ENCODE measurements at places on chromosomes 11 and 22.

GRCh38 chr11:8871962-8872361 is 39.0 kb upstream of the AKIP1 start:
- no peak for DNase-seq

DNA sequence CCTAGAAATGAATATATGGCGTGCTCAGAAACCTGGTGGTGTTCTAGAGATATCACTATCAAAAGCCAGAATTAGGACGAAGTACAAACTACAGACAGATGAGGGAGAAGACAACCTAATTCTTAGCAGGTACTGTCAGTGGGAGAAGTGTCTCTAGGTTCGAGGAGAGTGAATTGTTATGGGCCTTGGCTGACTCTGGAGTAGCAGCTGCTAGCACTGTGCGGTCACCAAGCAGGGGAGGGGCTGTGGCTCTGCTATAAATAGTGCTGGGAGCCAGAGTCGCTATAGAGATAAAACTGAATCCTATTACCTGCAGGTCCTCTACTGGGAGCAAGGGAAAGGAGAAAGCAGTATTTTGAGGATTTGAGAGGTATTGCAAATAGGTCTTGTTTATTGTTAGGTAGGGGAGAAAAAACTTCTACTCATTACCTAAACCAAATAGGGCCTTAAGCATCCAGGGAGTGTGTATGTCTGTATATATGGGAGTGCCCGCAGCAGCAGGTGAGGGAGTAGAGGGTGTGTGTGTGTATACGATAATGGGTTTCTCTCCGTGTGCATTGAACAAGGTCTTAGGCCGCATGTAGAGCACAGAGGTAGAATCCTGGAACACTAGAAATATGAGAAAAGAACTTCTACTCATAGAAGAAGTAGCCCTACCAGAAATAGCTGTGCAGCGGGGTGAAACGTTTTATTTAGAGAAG is 2.2 kb downstream of the MADD start:
- no peak for DNase-seq

GRCh38 chr11:78187366-78188285 is 800 bp downstream of the KCTD21 start:
- peak; percentile 48 for DNase-seq

DNA sequence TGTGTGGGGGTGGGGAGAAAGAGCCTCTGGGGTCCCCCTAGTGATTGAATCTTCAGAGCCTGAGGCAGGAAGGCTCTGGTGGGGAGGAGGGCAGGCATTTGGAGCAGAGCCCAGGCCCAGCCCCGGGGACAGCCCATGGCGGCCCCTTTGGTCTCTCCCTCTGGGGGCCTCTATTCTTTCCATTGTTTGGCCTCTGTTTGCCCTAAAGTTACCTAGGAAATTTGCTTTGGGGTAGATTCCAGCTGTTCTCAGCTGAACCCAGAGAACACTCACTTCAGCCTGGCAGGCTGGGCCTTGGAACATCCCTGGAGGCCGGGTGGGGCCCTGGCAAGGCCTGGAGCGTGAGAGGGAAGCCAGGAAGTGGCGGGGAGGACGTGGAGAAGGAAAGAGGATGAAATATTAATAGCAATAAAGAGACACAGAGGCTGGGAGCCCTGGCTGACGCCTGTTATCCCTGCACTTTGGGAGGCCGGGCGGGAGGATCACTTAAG is 22.9 kb upstream of the A4GALT start:
- DNase-seq, result no peak

DNA sequence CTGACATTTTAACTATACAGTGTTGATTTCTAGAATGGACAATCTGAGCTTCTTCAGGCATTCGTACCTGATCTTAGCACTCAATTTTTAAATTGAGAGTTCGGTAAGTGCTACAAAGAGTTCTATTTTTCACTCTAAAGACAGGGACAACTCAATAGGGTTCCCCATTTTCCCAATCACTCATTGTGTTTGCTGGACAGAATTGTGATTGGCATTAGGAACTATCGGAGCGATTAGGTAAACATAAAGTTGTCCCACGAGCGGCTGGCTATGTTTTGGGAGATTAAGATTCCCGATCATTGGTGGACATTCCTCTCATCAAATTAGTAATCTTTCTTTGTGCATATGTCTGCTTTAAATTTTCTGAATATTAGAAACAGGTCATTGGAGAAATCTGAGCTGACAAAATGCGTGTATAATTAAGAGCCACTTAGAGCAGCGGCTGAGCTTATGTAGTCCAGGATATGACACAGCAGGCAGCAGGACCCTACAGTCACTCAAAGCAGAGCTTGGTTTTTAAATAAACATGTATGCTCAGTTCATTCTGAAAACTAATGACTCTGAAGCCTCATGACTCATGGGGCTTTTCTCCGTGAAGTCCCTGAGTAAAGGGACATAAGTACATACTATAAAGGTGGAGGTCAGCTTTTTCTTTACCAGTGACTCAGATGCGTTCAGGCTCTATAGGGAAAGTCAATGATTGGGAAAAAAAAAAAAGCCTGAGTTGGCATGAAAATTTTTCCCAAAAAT is 109.4 kb downstream of the GRIA4 start:
- no peak for DNase-seq

DNA sequence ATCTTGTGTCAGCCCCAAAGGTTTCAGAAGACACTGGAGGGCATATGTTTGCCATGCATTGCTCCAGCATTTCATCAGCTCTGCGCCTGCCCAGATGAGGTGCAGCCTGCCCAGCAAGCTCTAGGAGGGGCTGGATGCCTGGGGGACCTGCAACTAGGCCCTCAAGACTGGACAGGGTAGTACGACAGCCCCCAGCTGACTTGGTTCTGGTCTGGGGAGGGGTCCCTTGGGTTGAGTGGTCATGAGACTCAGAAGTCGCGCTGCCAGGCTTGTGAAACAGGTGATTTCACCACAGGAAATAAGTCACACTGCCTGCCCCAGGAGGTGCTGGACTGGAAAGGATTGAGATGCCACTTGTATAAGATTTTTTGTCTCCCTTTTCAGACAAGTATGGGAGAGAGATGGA is 23.4 kb downstream of the TPBGL start:
- no peak for DNase-seq

GRCh38 chr11:12232160-12232559 is 121.8 kb downstream of the MICAL2 start:
- no peak for DNase-seq

GRCh38 chr11:115637599-115638241 is 133.5 kb upstream of the CADM1 start:
- no peak for DNase-seq

GRCh38 chr11:123507043-123507442 is 77.0 kb downstream of the GRAMD1B start:
- no peak for DNase-seq

GRCh38 chr11:118139578-118139977 is 13.0 kb downstream of the SCN4B start:
- no peak for DNase-seq

DNA sequence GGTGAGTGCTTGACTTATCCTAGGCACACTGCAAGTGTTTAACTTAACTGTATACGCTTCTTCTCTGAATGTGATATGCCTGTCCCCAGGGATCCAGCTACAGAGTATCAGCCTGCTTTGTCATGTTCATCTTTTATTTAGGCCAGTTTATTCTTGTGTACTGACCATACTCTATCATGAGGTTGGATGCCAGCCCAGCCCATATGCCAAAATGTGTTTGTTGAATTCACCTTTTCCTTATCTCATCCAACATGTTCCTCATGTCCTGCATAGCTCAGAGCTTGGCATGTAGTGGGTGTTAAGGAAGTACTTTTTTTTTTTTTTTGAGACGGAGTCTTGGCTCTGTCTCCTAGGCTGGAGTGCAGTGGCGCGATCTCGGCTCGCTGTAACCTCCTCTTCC is 116.2 kb downstream of the NCAM1 start:
- DNase-seq, result no peak

- DNase-seq, result no peak
Observed at GRCh38 chr11:97336064-97336463, 946.3 kb downstream of the JRKL start.

- DNase-seq, result no peak
Observed at GRCh38 chr11:61541598-61541997, 33.0 kb downstream of the LRRC10B start.

- DNase-seq, result no peak
Observed at GRCh38 chr11:69497221-69497787, 15.8 kb downstream of the LINC01488 start.

GRCh38 chr11:69311767-69312385 is 17.9 kb downstream of the MYEOV start:
- no peak for DNase-seq

GRCh38 chr11:70400643-70401042 is 2.3 kb downstream of the CTTN start:
- DNase-seq, result no peak

DNA sequence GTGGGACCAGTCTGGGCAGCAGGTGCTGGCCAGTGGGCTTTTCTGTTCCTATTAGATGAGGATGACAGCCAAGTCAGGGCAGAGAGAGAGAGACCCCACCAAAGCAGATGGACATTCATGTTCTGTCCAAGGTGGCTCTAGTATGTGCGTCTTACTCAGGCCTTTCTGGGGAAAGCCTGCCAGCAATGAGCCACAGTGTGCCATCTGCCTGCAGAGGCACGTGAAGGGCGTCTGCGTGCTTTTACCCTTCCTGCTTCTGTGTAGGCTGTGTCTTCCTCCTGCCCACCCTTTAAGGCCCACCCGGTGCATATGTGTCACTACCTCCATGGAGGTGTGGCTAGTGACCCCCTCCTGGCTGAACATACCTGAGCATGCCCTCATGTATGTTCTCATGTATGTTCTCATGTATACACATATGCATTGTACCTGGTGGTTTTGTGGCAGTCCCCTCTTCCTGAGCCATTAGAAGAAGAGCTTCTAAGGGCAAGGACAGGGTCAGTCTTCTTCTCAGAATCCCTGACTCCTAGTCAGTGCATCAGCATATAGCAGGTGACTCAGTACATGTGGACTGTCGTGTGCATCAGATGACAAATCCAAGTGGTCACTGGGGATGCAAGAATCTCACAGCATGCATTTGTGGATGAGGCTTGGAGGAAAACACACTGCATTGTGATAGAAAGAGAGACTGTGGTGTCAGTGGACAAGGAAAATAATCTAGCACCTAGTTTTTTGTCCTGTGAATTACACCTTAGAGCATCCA is 90.4 kb upstream of the YWHAH start:
- DNase-seq, result no peak

DNA sequence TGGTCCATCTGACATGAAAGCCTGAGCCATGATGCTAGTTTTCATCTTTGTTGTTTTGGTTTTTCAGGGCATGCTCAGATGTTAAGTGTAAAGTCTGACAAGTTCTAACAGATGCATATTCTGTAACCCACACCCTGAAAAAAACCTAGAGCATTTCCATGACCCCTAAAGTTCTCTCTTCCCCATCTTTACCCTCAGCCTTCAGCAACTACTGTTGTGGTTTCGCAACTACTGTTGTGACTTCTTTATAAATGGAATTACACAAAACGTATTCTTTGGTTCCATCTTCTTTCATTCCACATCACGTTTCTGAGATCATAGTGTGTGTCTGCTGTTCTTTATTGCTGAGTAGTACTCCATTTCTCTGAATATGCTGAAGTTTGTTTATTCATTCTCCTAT is 65.1 kb upstream of the LDLRAD3 start:
- no peak for DNase-seq

- DNase-seq, result no peak
Observed at GRCh38 chr11:79110796-79111195, 330.0 kb downstream of the TENM4 start.

DNA sequence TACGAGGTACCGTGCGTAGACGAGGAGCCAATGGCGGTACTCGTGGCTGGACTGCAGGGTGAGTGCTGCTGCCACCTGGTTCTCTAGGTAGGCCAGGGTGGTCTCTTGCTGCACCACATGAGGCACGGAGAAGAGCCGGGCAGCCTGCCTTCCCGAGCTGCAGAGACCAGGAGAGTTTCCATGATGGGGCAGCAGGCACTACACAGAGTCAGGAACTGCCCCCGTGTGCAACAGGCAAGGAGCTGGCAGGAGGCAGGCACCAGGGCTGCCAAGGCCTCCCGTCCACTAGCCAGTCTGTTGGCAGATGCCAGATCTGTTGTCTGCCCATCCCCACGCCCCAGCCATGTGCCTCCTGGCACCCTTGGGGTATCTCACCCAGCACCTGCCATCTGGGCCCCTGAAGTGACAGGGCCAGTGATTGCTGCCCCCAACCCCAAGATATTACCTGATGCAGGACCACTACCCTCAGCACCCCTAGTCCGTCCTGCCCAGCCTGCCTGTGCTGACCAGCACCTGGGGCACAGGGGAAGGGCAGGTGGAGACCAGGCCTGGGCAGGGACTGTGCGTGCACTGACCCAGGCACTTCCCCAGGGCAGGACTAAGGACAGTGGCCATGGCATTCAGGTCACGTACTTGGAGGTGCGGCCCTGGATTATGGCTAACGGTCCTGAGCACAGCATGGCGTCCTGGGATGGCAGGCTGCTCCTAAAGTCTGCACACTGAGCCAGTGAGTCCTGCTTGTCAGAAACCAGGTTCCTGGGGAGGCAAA is 62.0 kb upstream of the CLTCL1 start:
- no peak for DNase-seq

- DNase-seq, result no peak
Observed at GRCh38 chr11:47233051-47233450, 15.6 kb downstream of the ACP2 start.

- no peak for DNase-seq
Observed at GRCh38 chr11:47848700-47849155, 578 bp upstream of the NUP160 start.

DNA sequence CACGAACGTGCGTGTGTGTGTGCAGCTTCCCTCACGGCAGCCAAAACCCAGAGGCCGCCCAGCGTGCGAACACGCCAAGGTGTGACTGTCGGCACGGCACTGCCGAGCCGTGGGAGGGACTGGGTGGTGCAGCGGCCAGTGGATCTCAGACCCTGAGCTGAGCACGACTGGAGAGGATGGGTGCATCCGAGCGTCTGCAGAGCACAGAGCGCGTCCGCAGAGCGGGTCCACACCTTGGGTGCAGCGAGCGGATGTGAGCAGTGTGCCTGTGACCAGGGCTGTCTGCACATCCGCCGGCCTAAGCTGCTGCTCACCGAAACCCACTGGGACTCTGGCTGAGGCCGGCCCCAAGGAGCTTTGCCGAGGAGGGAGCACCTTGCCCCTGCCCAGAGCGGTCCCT is 22.7 kb downstream of the PTDSS2 start:
- DNase-seq, result no peak

DNA sequence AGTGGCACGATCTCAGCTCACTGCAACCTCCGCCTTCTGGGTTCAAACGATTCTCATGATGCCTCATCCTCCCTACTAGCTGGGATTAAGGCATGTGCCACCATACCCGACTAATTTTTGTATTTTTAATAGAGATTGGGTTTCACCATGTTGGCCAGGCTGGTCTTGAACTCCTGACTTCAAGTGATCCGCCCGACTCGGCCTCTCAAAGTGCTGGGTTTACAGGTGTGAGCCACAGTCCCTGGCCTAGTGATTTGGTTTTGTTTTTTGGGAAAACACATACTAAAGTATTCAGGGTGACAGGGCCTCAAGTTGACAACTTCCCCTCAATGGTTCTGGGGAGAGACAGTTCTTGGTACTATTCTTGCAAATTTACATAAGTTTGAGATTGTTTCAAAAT is 22.1 kb downstream of the TNRC6B start:
- DNase-seq, result no peak

DNA sequence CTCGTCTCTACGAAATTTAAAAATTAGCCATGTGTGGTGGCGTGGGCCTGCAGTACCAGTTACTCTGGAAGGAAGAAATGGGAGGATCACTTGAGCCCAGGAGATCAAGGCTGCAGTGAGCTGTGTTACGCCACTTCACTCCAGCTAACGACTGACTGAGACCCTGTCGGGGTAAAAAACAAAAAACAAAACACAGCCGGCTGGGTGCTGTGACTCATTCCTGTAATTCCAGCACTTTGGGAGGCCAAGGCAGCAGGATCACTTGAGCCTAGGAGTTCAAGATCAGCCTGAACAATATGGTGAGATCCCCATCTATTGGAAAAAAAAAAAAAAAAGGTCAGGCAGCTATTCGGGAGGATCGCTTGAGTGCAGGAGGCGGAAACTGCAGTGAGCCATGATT is 2.4 kb downstream of the PAFAH1B2 start:
- no peak for DNase-seq

All from activated CD4-positive, CD25-positive, alpha-beta regulatory T cell treated with anti-CD3 and anti-CD28 coated beads, Interleukin-2, amount 50 U/mL, for 16 hours (primary cell).